ENCODE measurements at places on chromosomes 4 and X.

DNA sequence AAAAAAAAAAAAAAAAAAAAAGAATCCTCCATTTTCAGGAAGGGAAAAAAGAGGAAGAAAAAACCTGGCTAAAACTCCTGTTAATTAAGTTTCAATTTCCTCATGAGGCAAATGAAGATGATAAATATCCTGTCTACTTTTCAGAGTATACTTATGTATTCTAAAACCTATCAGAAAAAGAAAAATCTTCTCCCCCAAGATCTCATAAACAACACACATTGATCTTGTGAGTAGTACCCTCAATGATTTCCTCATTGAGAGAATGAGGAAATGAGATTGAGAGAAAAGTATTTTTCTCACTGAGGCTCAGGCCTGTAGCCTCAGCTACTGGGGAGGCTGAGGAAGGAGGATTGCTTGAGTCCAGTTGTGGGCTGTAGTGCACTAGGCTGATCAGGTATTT, 146.7 kb downstream of the TET2 start:
- no peak for DNase-seq

GRCh38 chr4:141309874-141310273, 89.2 kb downstream of the ZNF330 start:
- no peak for DNase-seq

DNA sequence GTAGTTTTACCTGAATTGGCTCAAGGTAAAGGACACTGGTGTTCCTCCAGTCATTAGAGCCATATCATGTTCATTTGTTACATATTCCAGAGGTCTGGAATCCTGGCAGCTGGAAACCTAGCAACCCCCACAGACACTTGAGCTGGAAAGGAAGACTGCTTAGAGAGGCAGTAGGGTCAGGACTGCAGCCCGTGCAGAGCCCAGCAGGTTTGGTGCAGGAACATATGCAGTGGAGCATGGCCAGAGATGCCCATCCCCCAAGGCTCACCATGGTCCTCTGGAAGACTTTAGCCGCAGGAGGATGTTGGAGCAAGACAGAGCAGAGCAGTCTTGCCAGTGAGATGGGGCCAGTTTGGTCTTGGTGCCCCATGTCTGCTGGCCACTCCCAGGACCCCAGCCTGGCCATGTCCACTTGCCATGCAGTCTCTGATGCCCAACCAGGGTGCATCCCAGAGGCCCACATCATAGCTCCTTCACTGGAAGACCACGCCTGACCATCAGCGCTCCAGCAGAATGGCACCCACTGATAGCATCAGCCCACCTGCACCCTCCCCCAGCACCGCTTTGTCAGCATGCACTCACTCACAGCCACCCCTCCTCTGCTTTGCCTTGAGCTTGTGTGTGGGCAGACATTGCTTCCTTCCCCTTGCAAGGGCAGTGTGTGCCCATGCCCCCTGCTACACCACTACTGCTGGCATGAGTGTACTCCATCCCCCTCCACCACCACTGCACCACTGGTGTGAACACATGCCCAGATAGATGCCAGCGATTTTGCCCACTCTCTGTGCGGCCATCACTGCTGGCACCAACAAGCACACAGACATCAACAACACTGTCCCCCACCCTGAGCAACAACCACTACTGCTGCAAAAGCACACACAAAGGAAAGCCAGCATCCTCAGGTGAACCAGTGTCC, 190.3 kb upstream of the SPOCK3 start:
- no peak for DNase-seq

DNA sequence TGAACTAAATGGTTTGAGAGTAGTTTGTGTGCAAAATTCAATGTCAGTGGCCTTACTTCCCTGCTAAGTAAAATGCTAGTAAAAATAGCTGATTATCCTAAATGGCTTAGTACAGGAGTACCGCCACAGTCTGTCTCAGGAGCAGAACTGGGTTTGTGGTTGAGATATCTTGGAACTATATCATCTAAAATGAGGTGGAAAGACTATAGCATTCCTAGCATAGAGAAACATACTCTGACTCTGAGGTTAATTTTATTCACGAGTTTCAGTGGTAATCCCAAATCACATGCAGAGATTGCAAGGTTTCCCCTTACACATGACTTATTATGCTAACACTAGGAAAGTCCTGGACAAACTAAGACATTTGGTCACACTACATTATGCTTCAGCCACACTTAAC, 70.4 kb downstream of the OR13H1 start:
- DNase-seq, result no peak

DNA sequence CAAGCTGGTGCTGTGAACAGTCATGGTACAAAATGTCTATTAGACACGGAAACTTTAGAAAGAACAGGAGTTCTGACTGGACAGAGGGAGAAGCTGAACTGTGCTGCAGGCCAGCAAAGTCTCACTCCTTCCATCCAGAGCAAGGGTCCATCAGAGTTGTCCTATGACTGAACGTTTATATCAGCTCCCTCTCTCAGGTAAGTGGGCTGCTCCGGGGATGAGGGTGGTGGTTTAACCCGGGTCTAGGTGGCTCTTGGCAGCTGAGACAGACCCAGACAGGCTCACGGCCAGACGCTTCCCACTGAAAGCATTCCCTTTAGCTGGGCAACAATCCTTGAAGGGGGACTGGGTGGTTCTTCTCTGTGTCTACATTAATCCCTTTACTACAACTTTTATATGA, 385.0 kb upstream of the SMIM31 start:
- no peak for DNase-seq

- no peak for DNase-seq
Measured at GRCh38 chrX:134364711-134365110, 95.3 kb upstream of the HPRT1 start.

- no peak for DNase-seq
Measured at GRCh38 chr4:118400356-118400755, 47.6 kb upstream of the PRSS12 start.

GRCh38 chr4:152255437-152255836, 280.5 kb downstream of the FBXW7 start:
- DNase-seq, result no peak

DNA sequence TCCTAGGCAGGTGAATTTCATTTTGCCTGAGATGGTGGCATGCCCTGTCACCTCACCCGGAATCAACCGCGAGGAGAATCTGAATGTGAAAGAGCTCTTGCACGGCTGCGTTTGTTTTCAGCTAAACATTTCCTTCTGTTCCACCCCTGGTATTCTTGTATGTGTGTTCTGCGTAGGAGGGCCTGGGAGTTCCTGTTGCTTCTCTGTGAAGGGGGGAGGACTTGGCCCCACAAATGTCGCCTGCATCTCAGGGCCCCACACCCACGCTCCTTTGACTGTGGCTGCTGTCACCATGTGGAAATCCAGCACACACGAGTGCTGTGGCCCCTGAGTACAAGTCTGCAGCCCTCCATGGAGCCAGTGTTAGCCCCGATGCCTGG, 45.8 kb upstream of the CLCN4 start:
- no peak for DNase-seq

GRCh38 chr4:175530655-175531054, 281.4 kb downstream of the GPM6A start:
- DNase-seq, result no peak

DNA sequence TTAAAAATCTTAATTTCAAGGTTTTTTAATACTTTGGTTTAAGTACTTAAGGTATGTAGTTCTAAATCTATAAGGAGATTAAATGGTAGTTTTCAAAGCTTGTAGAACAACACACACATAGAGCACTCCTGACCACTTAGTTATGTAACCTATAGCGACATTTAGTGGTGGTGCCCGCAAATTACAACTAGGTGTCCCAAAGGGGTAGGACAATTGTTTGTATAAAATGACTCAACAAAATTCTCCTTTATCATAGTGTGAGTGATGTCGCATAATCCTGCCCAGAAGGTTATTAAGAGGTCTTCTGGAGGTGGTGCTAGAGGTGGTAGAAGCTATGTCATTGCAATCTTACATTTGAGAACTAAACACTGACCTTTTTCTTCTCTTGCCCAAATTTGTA, 373.0 kb upstream of the RASGEF1B start:
- peak; percentile 29 for DNase-seq

DNA sequence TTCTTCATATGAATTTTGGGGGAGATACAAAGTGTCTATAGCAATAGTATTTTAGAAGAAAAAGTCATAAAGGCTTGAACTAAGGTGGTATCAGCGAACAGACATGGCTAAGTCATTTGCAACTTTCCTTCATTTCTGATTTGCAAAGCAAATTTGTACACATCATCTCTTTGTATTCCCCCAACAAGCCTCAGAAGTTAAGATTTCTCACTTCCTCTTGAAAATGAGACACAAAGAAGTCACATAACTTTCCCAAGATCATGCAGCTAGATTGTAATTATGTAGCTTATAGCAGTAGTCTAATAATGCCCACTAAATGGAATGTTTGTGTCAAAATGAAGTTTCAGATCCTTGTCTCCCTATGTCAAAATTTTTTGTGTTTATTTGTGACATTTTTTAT, 709.8 kb upstream of the HS3ST1 start:
- no peak for DNase-seq

DNA sequence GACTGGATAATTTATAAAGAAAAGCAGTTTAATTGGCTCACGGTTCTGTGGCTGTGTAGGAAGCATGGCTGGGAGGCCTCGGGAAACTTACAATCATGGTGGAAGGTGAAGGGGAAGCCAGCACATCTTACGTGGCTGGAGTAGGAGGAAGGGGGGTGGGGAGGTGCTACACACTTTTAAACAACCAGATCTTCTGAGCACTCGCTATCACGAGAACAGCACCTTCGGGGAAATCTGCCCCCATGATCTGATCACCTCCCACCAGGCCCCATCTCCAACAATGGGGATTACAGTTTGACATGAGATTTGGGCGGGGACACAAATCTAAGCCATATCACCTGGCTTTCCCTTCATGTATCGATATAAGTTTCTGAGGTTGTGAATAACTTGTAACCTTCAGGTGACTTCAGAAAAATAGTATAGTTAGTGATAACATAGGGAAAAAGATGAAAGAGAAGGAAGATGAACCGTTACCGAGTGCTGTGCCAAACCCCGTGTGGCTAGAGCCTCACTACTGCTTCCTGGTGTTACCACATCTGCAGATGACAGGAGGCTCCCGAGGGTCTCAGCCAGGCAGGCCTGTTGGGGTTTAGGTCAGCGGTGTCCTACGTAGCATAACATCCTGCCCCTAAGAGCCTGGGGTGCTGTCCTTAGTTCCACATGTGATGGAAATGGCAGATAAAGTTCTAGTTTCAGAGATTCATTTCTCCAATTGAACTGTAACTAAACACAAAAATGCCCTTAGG, 103.5 kb downstream of the TNIP2 start:
- DNase-seq, result no peak
